ENCODE measurements at places on chromosomes 3 and 15.

DNA sequence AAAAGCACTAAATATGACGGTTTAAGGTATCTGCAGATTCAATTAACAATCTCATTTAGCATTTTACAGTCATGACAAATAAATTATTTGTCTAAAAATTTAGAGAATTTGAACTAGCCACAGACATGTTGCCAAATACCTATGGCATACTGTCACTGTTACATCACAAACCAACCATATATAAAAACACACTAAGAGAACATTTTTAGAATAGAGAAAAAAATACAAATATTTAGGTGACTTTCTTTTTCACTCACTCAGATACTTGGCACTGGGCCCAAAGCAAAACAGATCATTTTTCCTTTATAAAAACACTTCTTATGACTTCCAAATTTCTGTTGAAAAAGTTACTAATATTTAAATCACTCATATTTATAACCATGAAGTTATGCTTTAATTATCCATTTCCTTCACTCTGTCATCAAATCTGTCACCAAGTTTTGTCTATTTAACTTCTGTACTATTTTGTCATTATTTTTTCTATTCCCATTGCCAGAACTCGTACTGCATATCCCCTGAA lies 644.7 kb downstream of the OTOL1 start:
- DNase-seq = peak; percentile 48

GRCh38 chr3:59237121-59237520 lies 187.3 kb upstream of the CFAP20DC start:
- peak; percentile 71 for DNase-seq

GRCh38 chr3:23221136-23221535 lies 18.0 kb downstream of the UBE2E2 start:
- no peak for DNase-seq

DNA sequence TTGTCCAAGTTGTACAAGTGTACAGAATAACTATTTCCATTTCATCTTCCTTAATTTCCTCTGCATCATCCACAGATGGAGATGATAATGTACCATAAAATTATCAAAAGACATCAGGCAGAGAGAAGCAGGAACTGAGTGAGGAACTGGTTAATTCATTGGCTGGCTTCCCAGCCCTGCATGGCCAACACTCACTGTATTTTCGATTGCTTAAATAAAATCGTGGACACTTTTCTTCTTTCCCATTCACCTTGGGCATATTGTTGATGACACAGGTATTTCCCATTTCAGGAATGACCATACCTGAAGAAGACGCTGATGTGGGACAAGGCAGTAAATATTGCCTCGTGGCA lies 144.2 kb upstream of the ABHD17C start:
- peak; percentile 42 for DNase-seq

DNA sequence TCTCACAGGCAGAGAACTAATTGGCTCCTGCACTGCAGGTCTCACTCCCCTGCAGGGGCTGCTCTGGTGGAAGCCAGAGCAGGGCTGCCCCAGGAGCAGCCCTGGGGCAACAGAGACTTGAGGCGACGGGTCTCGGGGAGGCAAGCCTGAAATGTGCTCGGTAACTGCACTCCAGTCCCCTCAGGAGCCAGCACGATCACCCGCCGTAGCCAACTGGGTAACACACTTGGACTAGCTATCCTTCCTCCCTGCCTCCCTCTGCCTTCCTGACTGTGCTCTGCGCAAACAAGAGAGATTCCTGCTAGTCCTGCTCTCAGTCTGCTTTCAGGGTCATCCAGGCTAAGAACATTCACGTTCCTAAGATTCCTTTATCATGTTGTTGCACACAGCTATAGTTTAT lies 140.7 kb upstream of the NSMCE3 start:
- no peak for DNase-seq

- DNase-seq = peak; percentile 99
Measured at GRCh38 chr15:67146875-67147381, 81.5 kb downstream of the SMAD3 start.

GRCh38 chr3:49882166-49882565 lies 12.5 kb upstream of the CAMKV start:
- DNase-seq = no peak

- DNase-seq = peak; percentile 41
Measured at GRCh38 chr3:195896361-195897080, 11.8 kb downstream of the TNK2 start.

GRCh38 chr15:101029971-101030661 lies 111.0 kb downstream of the LRRK1 start:
- no peak for DNase-seq

GRCh38 chr3:126287536-126288241 lies 69.5 kb downstream of the KLF15 start:
- peak; percentile 48 for DNase-seq

Data from epithelial cell of esophagus (primary cell).